Activated CD8-positive, alpha-beta T cell treated with anti-CD3 and anti-CD28 coated beads, Interleukin-2, amount 10 ng/mL, durations not matched to agents 7 days and 5 days (primary cell): ENCODE measurements at places on chromosomes 5 and 9.

DNA sequence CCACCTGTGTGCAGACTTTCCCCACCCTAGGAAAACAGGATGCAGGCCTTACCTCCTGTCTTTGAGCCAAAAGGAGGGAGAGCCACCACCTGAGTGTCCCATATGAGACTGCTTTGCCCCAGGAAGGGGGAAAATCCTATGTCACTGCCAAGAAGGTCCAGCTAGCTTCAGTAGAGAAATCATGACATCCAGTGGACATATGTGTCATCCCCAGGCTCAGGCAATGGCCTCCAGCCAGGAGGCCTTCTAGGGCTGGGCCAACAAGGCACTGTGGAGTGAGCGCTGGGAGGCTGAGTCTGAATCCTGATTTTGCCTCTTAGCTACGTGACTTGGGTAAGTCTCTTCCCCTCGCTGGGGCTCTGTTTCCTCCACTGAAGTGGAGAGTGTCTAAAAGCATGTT, 60.2 kb downstream of the SMIM23 start:
- no peak for DNase-seq

- DNase-seq = no peak
These were observed 88.4 kb downstream of the APBA1 start for GRCh38 chr9:69583645-69584234.

- DNase-seq = no peak
These were observed 11.4 kb downstream of the MACROH2A1 start for GRCh38 chr5:135387629-135387960.

- no peak for DNase-seq
These were observed 202.3 kb upstream of the SGCD start for GRCh38 chr5:156124708-156125107.

- DNase-seq = no peak
These were observed 86.0 kb downstream of the TRPC7 start for GRCh38 chr5:136279314-136279713.

GRCh38 chr9:77417566-77417965, 230.6 kb downstream of the GNA14 start:
- DNase-seq = no peak

- DNase-seq = no peak
These were observed 31.2 kb upstream of the TLE1 start for GRCh38 chr9:81720450-81721086.

- DNase-seq = no peak
These were observed 223.2 kb downstream of the FSTL4 start for GRCh38 chr5:133389066-133389590.
